ENCODE measurements at places on chromosomes 5 and 9. TPM values are rescaled to one million over a fixed set of nuclear protein-coding genes. Genes with fewer than 3 reads are reported as not detected.

The C9 gene
- total RNA-seq = not detected

The PLPP7 gene
- 2.6 TPM for total RNA-seq

The PKD2L2 gene
- total RNA-seq = not detected

DNA sequence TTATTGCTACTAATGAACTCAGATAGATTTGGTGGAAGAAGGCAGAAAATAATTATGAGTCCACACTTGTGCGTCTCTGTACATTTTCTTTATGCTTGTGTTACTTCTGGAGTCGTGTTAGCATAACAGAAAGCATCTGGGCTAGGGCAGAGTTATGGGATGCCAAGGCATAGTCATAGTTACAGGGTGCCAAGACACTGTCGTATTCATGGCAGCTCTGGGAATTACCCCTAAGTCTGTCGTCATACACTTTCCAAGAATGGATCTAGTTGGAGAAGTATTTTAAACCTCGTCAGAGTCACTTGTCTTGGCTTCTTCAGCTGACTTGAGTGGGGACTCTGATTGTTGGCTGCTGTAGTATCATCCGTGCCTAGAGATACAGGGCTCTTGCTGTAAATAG, 27.7 kb downstream of the CAMK4 start:
- DNase-seq = no peak

- DNase-seq = no peak
Measured at GRCh38 chr5:173660481-173661280, 44.2 kb upstream of the BOD1 start.

DNA sequence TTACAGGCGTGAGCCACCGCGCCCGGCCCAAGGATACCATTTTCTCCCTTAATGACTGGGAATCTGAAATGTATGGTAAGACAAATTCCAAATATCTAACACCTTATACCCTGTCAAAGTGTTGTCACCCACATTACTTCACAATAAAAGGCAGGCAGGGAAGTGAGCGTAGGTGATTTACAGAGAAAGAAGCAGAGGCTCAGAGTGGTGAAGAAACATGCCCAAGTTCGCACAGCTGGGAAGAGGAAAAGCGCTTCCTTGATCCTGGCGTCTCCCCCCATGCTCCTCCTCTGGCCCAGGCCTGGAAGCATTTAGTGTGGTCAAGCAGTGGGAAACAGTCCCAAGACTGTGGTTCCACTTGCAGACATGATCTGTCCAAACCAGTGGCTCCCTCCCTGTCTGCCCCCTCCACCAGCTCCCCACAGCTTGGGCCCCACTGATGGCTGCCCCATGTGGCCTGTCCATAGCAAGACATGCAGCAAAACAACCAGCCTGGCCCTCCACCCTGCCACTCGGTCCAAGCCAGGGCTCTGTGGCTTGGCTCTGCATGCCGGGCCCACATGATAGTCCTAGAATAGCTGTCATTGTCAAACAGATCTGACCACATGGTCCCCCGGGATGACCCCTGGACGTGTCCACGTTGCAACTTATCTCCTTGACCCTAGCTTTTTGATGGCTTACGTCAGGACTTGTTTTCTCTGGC, 107.2 kb downstream of the TTLL11 start:
- no peak for DNase-seq

- no peak for DNase-seq
Measured at GRCh38 chr9:71036501-71036900, 84.9 kb downstream of the TRPM3 start.

- DNase-seq = no peak
Measured at GRCh38 chr5:177492841-177493240, 4.6 kb downstream of the PDLIM7 start.

- DNase-seq = no peak
Measured at GRCh38 chr5:155250596-155250995, 237.0 kb downstream of the KIF4B start.

GRCh38 chr9:70303268-70303667, 44.5 kb downstream of the SMC5 start:
- DNase-seq = no peak

DNA sequence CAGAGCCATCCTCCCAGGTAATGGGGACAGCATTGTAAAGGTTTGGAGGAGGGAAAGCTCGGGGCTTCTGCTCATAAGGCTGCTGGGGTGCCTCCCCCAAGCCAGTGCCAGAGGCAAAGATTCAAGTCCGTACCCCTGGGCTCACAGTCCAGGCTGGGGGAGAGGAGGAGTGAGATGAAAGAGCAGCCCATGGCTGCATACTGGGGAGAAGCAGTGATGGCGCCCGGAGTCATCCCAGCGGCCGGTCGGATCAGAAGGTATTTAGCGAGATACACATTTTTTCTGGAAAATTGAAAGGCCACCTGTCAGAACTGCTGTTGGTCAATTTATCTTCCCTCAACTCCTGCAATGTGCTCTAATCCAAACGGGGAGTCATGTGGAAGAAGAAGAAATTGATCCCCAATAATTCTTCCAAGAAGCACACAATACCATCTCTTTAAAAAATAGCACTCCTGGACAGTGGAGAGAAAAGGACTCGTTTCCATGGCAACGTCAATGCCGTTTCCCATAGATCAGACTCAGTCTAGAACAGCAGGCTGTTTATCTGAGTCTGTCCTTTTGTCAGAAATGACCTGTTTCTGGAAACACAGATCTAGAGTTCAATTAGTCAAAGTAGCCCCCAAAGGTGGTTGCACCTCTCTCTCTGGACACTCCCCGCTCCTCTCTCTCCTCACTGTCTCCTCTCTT, 65.9 kb downstream of the NSG2 start:
- no peak for DNase-seq

DNA sequence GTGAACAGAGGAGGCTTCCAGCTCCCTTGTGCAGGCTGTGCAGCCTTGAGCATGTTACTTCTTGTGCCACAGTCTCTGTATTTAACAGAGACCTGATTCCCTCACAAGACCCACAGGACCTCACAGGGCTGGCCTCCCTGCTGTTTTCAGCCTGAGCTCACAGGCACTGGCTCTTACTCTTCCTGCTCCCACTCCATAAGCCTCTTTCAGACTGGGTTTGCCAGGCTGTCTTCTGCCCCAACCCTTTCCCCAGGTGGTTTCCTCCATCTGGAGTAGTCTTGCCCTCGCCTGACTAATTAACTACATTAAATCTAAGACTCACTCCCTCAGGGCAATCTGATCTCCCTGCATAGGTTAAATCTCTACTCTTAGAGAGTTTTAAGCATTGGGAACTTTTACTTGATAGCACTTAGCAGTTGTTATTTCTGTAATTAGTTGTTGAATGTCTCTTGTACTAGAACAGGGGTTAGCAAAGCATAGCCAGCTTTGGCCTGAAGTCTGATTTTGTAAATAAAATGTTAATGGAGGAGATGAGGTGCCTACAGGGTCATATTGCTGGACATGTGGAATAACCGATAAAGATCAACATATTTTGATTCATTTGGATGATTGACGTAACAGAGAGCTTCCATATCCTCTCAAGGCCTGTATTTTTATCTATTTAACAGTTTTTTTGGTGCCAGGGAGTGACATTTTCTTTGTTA, 28.6 kb upstream of the SPATA31E1 start:
- DNase-seq = no peak
